NCI-H2107 (cell line): ENCODE measurements at places on chromosomes 2 and 18.

DNA sequence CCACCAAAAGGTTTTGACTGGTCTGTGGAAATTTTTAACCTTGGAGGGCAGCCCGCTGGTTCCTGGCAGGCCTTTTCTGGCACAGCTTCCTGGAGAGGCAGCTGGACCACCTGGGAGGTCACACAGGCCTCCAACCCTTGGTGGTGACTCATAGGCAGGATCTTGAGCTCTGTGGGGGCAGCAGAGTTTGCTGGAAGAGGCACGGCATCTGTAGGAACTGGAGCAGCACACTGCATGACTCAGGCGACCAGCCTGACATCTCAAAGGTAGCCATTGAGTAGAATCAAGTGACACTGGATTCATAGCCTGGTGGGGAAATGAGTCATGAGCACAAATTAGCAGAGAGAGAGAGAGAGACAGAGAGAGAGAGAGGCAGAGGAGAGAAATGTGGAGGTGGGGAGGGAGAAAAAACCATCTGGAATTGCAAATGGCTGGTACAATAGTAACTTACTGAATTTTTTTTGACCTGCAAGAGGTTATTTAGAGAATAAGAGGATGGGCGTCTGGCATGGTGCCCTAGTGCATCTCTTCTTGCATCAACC is 57.4 kb downstream of the TRPM8 start:
- no peak for DNase-seq

- DNase-seq: no peak
Measured at GRCh38 chr2:84888401-84889276, 7.8 kb upstream of the TRABD2A start.

GRCh38 chr2:231387904-231388724 is 7.4 kb upstream of the B3GNT7 start:
- DNase-seq: no peak

GRCh38 chr2:54879598-54880332 is 156.3 kb downstream of the EML6 start:
- no peak for DNase-seq

GRCh38 chr2:68726608-68727367 is 7.8 kb upstream of the ARHGAP25 start:
- DNase-seq: no peak

DNA sequence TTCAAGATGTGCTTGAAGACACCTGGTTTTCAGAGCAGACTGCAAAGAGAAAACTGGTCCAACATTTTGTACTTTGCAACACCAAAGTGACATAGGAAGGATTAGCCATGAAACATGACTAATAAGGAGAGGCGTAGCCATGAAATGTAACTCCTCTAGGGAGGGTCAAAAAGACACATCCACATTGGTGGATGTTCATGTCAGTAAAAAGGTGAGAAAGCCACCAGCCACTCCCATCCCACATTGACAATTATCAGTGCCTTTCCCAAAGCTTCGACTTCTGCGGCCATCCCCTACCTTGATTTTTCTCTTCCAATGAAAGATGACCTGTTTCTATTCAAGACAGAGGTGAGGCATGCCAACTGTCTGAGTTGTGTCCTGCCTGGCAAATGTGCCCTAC is 223.2 kb downstream of the ALK start:
- no peak for DNase-seq

GRCh38 chr2:191204433-191204832 is 40.8 kb upstream of the MYO1B start:
- no peak for DNase-seq

GRCh38 chr2:147181351-147182029 is 663.3 kb upstream of the ACVR2A start:
- no peak for DNase-seq

DNA sequence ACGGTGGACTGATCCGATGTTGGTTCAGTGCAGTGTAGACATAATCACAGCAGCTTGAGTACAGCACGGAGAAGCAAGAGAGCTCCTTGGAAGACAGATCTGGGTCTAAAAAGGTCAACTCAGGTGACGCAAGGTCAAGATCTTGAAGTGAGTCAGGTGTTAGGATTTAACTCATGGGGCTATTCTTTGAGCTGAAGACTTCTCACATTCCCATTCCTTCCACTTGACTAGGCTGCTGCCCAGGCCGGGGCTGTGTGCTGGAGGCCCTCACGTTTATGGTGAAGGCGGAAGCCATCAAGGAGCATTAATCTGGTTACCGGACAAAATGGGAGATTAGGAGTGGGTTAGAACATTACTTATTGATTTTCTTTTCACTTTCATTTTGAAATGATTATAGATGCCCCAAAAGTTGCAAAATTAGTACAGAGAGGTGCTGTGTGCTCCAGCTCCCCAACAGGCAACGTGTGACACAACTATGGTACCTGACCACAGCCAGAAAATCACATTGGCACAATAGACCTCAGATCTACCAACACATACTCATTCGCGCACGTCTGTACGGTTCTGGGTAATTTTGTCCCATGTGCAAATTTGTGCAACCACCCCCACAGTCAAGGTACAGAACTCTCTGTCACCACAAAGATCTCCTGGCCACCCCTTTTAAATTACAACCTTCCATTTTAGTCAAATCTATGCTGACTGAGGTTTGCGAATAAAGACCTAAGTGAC is 77.6 kb upstream of the SEC11C start:
- no peak for DNase-seq

DNA sequence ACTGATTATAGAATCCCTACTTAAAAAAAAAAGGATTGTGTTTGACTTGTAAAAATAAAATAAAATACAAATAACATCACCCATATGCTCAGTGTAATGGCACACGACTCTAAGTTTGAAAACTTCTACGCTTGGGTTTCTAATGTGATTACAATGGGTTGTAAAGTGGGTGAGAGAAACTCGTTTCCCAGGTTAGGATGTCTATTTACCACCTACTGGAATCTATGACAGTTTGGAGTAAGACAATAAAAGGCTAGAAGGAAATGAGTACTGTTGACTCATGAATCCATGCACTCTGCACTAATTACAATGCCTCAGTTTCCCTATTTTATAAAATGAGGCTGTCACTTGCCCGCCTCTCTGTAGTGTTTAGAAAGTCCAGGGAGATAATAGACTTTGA is 204.2 kb upstream of the FBXO11 start:
- no peak for DNase-seq

- no peak for DNase-seq
Measured at GRCh38 chr2:9654452-9655100, 23.8 kb upstream of the YWHAQ start.

GRCh38 chr2:101415220-101415619 is 27.9 kb upstream of the CREG2 start:
- DNase-seq: no peak

GRCh38 chr2:42964439-42965083 is 172.2 kb upstream of the HAAO start:
- DNase-seq: no peak

GRCh38 chr18:46502444-46502843 is 154.6 kb downstream of the LOXHD1 start:
- DNase-seq: no peak

DNA sequence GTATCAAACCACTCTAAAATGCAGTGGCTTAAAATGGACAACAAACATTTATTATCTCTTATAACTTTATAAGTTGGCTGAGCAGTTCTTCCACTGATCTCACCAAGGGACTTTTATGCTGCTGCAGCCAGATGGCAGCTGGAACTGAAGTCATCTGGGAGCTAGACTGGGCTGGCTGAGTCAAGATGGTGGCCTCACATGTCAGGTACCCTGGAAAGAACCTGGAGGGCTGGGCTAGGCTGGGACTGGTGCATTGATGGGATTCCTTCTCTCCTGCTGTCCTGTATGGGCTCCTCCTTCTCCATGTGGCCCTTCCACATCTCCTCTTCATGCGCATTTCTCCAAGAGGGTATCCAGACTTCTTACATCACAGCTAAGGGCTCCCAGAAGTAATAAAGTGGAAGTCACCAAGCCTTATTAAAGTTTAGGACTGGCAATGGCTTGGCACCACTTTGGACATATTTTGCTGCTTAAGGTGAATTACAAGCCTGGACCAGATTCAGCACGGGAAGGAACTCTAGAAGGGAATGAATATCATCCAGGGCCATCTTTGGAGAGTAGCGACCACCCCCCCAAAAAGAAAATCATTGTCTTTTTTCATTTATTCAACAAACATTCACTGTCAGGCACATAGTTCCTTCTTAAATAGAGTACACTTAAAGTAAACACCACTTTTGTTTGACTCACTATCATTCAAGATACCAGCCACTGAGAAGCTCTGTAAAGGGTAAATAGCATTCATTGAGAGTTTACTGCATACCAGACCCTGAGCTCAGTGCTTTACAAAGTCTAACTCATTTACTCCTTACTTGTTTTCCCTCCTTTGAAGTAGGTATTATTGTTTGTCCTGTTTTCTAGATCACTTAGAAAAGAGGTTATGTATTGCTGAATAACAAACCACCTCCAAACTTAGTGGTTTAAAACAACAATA is 138.0 kb downstream of the ZFP36L2 start:
- DNase-seq: no peak

DNA sequence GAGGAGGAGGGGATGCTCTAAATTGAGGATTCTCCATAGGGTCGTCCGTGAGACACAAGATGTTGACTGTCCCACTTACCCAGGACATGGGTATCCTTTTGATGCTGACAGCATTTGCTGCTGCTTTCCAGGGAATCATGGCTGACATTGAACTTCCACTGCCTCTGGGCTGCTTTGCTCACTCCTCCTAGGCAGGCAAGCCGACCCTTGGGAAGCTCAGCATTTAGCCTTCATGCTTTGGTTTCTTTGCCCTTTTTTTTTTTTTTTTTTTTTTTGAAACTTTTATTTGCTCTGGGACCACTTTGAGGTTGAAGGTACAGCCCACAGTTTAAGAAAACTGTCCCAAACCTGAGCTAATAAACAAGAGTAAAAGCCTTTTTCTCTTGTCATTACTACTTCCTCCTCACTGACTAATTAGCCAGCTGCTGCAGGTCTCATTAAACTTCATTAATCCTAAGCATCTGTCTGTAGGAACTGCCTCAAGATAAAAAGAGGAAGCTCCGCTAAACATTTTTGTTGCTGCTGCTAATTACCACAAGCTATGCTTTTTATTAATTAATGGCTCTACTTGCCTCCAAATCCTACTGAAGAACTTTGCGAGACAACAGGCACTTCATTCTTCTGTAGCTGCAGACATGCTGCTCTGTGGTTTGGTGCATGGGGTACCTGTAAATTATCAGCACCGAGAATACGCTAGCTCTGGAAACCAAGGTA is 125.4 kb downstream of the SPTBN1 start:
- DNase-seq: no peak

GRCh38 chr2:97781981-97782380 is 68.6 kb downstream of the ZAP70 start:
- no peak for DNase-seq

- no peak for DNase-seq
Measured at GRCh38 chr2:12813166-12813565, 96.4 kb downstream of the TRIB2 start.

GRCh38 chr18:59884351-59884750 is 15.4 kb upstream of the PMAIP1 start:
- DNase-seq: no peak

DNA sequence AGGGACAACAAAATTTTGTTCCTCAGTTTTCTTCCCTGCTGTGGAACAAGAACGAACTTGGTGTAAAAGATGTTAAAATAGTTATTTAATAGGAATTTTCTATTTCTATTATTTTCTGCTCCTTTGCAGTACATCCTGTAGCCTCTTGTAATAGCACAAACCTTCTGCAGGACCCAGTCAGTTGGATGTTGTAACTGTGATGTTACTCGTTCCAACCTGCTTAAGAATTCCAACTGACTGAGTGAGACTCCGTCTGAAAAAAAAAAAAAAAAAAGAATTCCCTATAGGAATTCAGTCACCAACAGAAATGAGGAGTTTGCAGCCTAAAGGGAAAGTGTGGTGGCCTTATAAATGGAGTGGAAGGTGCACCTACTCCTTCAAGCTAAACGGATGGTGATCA is 46.4 kb upstream of the CDH20 start:
- no peak for DNase-seq

DNA sequence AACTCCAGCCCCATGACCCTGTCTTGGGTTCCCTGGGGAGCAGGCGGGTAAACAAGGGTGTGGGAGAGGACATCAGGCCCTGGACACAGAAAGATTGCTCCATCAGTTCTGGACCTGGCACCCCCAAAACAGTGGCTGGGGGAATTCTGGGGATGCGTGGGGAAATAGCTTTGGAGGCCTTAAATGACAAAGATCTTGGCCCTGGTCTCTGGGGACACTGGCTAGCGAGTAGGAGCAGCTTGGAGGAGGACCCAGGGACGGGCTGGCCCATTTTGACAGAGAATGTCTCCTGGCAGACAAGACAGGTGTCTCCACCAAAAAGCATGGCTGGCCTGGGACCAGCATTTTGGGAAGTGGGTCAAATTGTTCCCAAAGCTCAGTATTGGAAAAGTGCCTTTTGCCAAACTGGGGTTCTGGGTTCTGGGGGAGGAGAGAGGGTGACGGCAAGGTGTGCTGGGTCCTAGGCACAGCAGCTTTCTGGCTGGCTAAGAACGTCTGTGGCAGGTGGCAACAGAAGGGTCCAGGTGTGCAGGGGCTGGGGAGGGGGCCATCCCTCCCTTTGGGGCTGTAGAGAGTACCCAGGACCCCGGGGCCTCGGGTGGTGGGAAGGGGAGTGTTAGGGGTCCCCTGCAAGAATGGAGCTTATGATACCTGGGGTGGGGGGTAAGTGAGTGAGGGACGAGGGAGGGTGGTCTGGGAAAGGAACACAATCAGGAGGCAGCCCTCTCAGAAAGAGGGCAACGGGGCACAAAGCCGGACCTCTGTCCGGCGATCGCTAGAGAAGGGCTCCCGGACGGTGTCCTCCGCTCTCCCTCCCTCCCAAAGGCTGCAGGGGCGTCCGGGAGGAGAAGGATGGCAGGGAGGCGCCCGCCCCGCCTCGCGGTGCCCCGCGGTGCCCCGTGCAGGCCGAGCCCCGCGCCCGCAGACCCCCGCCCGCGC is 556 bp downstream of the CYRIA start:
- DNase-seq: no peak

DNA sequence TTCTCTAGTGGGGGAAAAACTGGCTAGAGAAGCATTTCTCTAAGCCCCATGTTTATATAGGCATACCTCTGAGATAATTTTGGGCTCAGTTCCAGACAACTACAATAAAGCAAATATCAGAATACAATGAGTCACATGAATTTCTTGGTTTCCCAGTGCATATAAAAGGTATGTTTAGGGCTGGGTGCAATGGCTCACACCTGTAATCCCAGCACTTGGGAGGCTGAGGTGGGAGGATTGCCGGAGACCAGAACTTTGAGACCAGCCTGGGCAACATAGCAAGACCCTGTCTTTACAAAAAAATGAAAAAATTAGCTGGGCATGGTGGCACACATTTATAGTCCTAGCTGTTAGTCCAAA is 22.2 kb downstream of the TSN start:
- no peak for DNase-seq

GRCh38 chr18:54813977-54814565 is 14.2 kb upstream of the RAB27B start:
- DNase-seq: no peak

DNA sequence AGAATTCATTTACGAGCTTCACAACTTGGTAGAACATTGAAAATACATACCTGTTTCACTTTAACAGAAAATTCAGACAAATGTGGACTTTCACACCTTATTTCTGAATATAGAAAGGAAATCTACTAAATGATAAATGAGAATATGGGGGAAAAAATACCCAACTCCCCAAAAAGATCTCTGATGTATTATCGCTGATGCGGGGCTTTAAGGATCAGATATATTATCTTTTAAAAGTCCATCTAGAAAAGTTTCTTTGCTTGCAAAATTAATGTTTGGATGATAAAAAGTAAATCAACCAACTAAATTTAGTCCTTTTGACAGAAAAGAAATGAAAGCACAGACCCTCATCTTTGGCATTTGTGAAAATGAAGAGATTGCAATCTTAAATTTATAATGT is 540.1 kb upstream of the CHAC2 start:
- DNase-seq: no peak
